ENCODE measurements at places on chromosomes 6 and 20.

DNA sequence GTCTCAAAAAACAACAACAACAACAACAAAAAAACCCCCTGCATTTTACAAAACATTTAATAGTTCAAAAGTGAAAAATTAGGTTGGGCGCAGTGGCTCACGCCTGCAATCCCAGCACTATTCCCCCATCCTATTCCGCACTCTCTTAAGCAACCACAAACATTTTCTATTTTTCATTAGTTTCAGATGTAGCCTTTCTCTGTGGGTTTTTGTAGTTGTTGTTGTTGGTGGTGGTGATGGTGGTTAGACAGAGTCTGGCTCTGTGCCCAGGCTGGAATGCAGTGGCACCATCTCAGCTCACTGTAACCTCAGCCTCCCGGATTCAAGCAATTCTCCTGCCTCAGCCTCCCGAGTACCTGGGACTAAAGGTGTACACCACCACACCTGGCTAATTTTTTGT, 6.4 kb upstream of the GMNN start:
- DNase-seq = no peak

GRCh38 chr6:101845621-101846020, 452.1 kb downstream of the GRIK2 start:
- DNase-seq = no peak

GRCh38 chr6:13048113-13048512, 280.2 kb downstream of the TBC1D7 start:
- no peak for DNase-seq

DNA sequence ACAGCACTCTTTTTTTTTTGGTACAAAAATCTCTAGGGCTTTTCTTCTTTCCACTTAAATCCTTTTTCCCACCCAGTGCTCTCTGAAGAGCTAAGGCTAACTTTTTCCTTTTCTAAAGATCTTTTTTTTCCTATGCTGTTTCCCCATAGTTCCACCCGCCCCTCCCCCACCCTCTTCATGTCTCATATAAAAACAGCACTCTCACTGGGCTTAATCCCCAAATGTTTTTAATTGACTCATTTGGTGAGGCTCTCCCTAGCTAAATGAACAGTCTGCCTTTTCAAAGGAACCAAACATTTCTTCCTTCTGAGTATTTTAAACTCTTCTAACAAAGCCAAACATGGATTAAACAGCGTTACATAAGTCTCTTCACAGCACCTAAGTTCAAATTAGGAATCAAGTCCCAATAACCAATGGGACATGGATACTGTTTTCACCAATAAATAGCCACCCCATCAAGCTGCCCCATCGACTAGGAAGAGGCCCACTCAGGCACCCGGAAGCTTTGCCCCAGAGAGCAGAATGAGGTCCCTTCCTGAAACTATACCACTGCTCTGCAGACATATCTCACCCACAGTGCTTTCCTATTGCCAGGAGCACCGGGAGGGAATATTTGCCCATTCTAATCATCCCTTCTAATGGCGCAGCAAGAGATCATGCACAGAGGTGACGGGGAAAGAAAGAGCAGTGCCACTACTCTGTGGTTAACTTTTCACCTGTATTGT, 63.7 kb downstream of the ATXN1 start:
- DNase-seq = no peak

- DNase-seq = no peak
Measured at GRCh38 chr6:151765444-151765886, 42.0 kb upstream of the ESR1 start.

GRCh38 chr6:141677598-141678211, 455.0 kb upstream of the GJE1 start:
- no peak for DNase-seq

DNA sequence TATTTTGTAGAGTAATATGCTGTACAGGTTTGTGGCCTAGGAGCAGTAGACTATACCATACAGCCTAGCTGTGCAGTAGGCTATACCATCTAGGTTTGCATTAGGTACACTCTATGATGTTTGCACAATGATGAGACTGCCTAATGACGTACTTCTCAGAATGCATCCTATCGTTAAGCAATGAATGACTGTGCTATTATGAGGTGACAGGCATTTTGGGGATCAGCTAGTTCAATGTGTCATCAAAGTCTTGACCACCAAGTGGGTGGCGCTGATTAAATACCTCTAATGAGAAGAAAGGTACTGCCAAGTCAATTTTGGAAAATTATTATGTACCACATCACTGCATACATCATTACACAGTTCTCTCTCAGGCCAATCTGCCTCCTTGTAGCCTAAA, 190.2 kb downstream of the BACH2 start:
- no peak for DNase-seq

DNA sequence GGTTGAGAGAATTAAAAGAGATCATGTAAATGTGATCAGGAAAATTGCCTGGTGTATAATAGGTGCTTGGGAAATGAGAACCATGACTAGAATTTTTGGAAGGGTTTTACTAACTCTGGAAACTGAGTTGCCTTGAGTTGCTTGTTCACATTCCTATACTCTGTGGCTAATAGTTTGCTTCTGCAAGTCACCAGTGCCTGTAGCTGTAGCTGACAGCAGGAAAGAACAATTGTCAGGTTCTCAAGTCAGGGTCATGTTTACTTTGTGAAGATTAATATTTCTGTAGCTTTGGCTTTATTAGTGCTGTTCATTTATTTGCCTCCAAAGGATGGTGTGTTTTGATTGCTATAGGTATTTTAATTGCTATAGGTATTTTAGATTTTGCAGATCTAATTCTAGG, 86.5 kb downstream of the EYA2 start:
- no peak for DNase-seq

- no peak for DNase-seq
Measured at GRCh38 chr20:61556111-61556510, 304.1 kb downstream of the CDH4 start.

DNA sequence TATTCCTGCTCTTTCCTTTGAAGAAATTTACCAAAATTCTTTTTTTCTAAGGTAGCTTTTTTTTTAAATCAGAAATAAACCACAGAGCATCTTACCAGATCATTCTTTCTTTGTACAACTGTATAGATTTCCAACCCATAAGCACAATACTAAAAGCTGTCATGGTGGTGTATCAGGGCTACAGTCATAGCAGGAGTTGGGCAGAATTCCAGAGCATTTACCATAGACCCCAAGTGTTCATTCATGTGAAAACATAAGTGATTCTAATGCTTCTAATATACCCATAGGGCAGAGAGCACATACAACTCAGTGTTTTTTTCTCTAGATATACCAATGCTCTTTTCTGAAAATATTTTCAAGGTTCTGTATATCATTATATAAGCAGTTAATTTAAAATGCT, 392.5 kb downstream of the FRK start:
- DNase-seq = no peak

DNA sequence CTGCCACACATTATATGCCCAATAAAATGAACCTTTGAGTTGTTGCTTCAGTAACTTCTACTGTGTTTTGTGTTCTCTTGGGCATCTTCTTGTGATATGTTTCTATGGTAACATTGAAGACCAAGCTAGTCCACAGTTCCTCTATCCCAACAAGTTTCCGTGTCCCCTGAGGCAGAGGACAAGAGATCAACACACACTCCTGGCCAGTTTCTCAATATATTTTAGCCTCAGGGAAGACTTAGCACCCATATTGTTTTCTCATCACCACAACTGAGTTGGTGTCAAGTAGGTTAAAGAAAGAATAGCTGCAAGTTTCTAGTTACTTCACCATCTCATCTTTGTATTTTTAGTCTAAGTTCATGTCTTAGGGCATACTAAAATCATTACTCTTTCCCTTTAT, 277.5 kb downstream of the UST start:
- DNase-seq = no peak

Measured in SIG-M5 (cell line).